ENCODE measurements at places on chromosomes 1 and 21. TPM values are rescaled to one million over a fixed set of nuclear protein-coding genes. Genes with fewer than 3 reads are reported as not detected.

DNA sequence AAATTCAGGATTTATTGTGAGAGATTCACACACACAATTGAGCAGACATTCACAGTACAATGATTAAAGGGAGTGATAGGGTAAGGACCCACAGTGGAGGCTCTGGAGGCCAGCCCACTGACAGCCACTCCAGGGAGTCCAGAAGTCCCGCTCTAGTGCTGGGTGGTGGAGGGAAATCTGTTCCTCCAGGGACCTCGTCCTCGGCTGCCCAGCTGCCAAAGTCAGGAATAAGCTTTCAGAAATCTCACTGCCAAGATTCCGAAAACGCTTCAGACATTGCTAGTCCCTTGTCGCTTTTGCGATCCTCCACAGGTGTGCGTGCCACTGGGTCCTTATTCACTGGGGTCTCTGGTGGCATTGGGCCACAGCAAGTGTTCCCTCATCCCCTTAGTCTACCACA lies 2.3 kb downstream of the MX1 start:
- no peak for DNase-seq
- peaks cover 16% of the 10 kb centered on the region for H3K36me3 ChIP-seq
- no peak overlapping the region for H3K4me3 ChIP-seq
- H3K27me3 ChIP-seq: no peaks in the 10 kb centered on the region
- peaks cover 6% of the 10 kb centered on the region for H3K4me1 ChIP-seq
- no peak overlapping the region for H3K27ac ChIP-seq

DNA sequence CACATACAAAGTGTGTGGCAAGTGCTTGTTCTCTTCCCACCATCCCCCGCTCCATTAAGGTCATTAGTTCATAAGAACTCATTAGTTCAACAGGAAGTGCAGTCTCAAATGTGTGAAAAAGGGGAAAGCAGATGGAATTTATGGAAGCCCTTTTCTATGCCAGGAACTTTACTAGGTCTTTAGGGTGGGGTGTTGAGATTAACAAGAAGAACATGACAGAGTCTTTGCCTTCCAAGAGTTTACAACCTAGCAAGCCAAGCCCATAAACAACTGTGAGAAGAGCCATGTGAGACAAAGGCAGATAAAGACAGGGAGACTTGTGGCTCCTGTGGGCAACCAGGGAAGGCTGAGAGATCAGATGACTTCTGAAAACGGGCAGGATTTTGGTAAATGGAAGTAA lies 21.4 kb downstream of the PLEKHA6 start:
- H3K27me3 ChIP-seq: no peaks in the 10 kb centered on the region
- H3K36me3 ChIP-seq: no peaks in the 10 kb centered on the region
- H3K27ac ChIP-seq: no peak overlapping the region
- DNase-seq: no peak
- no peaks in the 10 kb centered on the region for H3K4me1 ChIP-seq

GRCh38 chr21:27564684-27565301 lies 597.9 kb upstream of the ADAMTS5 start:
- no peak overlapping the region for H3K27ac ChIP-seq
- no peaks in the 10 kb centered on the region for H3K36me3 ChIP-seq
- H3K27me3 ChIP-seq: no peaks in the 10 kb centered on the region
- peak; percentile 60 for DNase-seq

GRCh38 chr1:14718476-14718875 lies 120.0 kb downstream of the KAZN start:
- DNase-seq: no peak
- H3K36me3 ChIP-seq: no peaks in the 10 kb centered on the region
- H3K4me1 ChIP-seq: no peaks in the 10 kb centered on the region
- H3K27me3 ChIP-seq: no peaks in the 10 kb centered on the region
- H3K27ac ChIP-seq: no peak overlapping the region

The PALMD gene
- total RNA-seq: 71.6 TPM

The KIF21B gene
- 2.1 TPM for total RNA-seq

DNA sequence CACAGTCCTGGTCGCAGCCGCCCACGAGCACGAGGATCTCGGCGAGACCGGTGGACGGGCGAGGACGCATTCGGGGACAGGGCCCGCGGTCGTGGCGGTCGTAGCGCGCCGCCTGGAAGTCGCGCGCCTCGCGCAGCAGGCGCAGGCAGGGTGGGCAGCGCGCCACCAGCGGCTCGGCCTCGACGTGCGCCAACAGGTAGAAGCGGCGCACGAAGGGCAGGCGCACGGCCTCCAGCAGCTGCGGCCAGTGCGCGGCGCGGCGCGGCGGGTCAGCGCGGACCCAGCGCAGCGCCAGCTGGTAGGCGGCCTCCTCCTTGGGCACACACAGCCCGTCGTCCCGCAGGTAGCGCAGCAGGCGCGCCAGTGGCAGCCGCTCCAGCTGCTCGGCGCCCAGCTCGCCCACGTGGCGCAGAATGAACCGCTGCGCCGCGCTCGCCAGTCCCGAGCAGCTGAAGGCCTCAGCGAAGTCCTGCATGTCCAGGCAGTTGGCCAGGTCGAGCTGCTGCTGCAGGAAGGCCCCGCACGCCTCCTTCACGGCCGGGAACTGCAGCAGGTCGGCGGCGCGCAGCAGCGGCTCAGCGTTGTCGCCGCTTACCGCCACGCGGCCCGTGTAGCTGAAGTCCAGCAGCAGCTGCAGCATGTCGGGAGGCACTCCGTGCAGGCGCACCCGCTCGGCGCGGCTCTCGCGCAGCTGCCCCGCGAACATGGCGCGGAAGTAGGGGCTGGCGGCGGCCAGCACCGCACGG lies 573 bp downstream of the KLHL21 start:
- peak overlapping the region; percentile 30 for H3K4me3 ChIP-seq
- H3K36me3 ChIP-seq: no peaks in the 10 kb centered on the region
- H3K27me3 ChIP-seq: no peaks in the 10 kb centered on the region
- H3K27ac ChIP-seq: peak overlapping the region; percentile 98
- H3K4me1 ChIP-seq: peaks cover 52% of the 10 kb centered on the region

- no peak overlapping the region for H3K4me3 ChIP-seq
- DNase-seq: no peak
- H3K4me1 ChIP-seq: no peaks in the 10 kb centered on the region
Observed at GRCh38 chr1:201275253-201275666, 8.0 kb upstream of the PKP1 start.

The NOS1AP gene
- 1.8 TPM for total RNA-seq

The DMBX1 gene
- total RNA-seq: not detected

All from adrenal gland (tissue), 19 donors.